Caki2 (cell line): ENCODE measurements at places on chromosomes 1 and 21. TPM values are rescaled to one million over a fixed set of nuclear protein-coding genes. Genes with fewer than 3 reads are reported as not detected.
A peak's percentile ranks its signal among the peaks of the same experiment; 100 is the strongest.

GRCh38 chr1:2381741-2382620 lies 9.4 kb downstream of the MORN1 start:
- peak; percentile 30 for DNase-seq

CALML6 gene
- not detected in 2 replicates for total RNA-seq

- DNase-seq: peak; percentile 49
These were observed 67.6 kb downstream of the TBX19 start for GRCh38 chr1:168348146-168348709.

DNA sequence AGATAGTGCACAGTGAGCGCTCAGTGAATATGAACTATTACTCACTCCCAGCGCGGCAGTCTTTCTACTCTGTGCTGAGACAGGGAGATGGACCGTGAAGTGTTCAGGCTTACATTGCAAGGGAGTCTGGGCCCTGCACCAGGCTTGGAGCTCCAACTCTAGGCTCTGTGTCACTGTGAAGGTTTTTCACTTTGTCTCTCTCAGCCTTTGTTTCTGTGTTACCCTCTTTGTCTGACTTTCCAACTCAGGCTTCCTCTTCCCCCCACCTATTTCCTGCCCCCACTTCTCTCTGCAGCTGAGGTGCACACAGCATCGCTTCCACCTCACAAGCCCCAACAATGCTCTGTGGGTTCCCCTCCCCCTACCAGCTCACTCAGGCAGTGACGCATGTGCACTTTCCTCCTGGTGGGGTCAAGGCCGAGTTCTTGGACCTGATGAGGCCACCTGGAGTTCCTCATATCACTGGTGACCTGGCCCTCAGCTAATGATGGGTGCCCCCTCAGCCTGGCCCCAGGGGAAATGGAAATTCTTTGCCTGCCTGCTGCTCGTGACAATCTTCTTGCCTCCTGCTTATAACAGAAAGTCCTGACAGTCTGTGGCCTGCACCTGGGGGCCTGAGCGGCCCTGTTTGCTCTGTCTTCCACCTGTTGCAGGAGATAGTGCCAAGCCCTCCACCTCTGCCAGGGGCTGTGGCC lies 1.1 kb upstream of the LCK start:
- peak; percentile 40 for DNase-seq

- no peak for DNase-seq
These were observed 50.0 kb upstream of the SYT6 start for GRCh38 chr1:114203595-114204128.

BCAR3 gene
- 30.3 and 37.5 TPM in 2 replicates for total RNA-seq

LAD1 gene
- 3.6 TPM in 1 of 2 replicates, not detected in the other for total RNA-seq
